ENCODE measurements at places on chromosomes 2 and 18.
A peak's percentile ranks its signal among the peaks of the same experiment; 100 is the strongest.

DNA sequence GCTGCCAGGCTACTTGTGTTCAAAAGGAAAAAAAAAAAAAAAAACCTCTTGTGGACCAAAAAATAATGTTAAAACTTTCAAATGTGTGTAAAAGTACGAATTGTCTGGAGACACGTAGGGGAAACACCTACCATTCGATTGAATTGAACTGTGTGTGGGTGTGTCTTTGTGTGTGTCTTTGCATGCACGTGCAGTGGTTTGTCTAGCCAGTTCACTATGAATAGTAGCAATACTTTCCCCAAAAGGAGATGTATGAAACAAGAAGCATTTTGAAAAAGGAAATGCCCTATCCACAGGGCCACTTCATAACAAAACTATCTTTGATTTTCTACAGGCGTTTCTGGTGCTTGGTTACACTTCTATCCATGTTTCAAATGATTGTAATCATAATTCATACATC lies 186.8 kb downstream of the RPRM start:
- no peak for DNase-seq

DNA sequence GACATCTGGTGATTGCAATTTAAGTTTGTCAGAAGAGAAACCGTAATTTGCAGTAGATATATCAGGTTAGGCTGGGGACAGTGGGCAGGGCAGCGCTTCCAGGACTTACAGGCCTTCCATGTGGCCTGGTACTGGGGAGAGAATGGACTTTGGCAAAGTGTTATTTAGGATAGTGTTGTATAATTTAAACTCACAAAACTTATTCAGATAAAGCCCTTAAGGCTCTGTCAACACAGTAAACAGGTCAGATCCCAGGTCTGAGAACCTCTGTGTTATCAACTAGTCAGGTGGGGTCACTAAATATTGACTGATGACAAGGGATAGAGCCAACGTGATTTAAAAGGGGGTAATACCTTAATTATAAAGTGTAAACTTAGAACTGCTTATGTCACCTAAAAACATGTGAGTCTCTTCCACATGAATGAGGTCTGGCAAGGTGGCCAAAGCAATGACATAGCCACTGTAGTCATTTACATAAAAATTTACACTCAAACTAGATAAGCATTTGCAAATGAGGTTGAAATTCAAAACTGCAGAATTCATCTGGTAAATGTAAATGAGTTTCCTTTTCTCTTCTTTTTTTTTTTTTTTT lies 80.2 kb upstream of the DNMT3A start:
- DNase-seq, result no peak

- no peak for DNase-seq
Observed at GRCh38 chr2:179746981-179747380, 114.4 kb downstream of the ZNF385B start.

DNA sequence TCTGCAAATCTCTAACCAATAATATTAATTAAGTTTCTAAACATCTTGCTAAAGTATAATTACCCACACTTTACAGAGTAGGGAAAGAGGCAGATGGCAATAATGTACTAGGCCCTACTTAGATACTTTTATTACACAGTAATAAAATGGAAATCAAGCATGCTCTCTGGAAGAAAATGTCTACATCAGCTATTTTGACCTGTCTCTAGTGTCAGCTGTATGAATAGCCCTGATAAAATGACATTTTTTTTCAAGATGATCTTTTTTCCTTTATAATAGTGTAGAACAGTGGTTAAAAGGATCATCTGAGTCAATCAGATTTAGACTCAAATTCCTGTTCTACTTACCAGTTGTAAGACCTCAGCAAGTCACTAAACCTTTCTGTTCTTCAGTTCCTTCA lies 397.3 kb downstream of the GRB14 start:
- no peak for DNase-seq

- no peak for DNase-seq
Observed at GRCh38 chr2:206020171-206020570, 65.8 kb downstream of the INO80D start.

DNA sequence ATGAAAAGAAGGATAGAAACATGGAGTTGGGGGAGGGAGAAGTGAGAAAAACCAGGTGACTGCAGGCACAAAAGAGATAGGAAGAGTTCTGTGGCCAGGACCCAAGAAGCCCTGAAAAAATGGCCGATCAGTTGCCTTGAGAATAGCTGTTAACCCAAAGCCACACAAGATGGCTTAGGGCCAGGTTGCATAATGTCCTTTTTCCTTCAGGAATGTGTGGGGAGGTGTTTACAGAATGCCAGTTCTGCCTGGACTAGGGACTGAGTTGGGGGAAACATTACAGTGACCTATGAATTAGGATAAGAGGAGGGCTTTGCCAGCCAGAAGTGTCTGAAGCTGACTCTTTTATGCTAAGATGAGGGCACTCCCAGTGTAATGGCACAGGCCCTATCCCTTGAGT lies 17.1 kb downstream of the FAM110C start:
- no peak for DNase-seq

- DNase-seq, result no peak
Observed at GRCh38 chr2:168434146-168434545, 21.9 kb upstream of the CERS6 start.

GRCh38 chr18:77131100-77131651 lies 1.4 kb downstream of the MBP start:
- no peak for DNase-seq

- DNase-seq, result no peak
Observed at GRCh38 chr2:160251569-160251968, 51.5 kb upstream of the ITGB6 start.

GRCh38 chr18:52747869-52748268 lies 407.9 kb downstream of the DCC start:
- peak; percentile 73 for DNase-seq

- DNase-seq, result no peak
Observed at GRCh38 chr2:59790186-59791003, 763.1 kb downstream of the BCL11A start.

GRCh38 chr2:81658227-81658626 lies 1353.7 kb upstream of the LRRTM1 start:
- no peak for DNase-seq

GRCh38 chr18:42005782-42006181 lies 50.7 kb downstream of the PIK3C3 start:
- DNase-seq, result no peak

DNA sequence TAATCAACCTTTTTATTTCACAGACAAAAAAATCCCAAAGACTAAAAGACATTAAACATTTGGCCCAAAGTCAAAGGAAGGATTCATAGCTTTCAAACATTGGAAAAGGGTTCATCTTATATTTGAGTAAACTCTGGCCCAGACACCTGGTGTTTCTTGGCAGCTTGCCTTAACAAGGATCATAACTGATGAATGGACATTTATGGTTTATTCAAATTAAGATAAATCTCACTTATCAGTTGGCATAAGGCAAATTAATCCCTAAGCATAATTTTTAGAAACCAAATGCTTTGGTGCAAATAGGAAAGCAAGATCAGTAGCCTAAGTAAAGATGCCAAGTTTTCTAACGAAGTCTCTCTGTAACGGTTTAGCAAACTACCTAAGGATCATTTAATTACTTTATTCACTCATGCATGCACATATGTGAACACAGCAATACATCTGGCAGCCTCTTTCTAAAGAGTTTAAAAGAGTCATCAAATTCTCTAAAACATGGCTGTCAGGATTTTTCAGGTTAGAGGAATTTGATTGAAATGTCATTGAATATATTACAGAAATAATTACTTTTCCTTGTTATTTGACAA lies 323.4 kb upstream of the RBMS1 start:
- DNase-seq, result no peak

DNA sequence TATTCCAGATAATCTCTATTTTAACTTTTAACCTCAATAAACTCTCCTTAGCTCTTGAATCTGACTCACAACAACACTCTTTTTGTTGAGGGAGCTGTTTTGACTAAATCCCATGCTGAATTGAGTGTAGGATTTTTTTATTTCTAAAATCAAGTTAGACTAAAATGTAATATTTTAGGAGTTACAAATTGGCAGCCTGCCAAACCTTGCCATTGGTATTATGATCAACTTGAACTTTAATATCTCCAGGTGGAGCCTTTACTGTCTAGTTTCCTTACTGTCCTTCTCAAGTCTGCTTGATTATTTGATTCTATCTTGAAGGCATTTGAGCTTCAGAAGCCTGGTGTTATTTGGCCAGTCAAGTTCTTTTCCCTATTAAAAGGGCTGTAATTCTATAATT lies 8.7 kb downstream of the PIKFYVE start:
- no peak for DNase-seq

- DNase-seq, result no peak
Observed at GRCh38 chr2:127422559-127423477, 4.6 kb downstream of the PROC start.

GRCh38 chr18:34493566-34494358 lies 216.3 kb upstream of the DTNA start:
- DNase-seq, result peak; percentile 78

DNA sequence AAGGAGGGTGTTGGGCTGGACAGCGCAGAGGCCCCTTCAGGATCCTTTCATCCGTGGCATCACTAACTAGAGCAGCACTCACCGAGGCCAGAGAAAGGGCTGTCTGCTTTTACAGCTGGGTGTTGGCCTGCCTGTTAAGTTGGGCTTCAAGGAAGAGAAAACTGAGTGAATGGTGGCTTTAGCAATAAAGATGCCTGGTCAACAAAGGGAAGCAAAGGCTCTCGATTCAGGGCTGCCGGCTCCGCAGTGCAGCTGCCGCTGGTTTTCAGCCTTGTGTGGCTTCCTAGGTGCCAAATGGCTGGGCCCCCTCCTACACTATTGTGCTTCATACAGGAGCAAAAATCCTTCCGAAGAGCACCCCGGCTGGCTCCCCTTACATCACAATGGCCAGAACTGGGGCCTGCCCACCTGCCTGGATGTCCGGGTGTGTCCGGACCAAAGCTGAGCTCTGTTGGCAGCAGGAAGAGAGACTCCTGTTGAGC lies 61.0 kb upstream of the GPR45 start:
- DNase-seq, result no peak

- no peak for DNase-seq
Observed at GRCh38 chr2:34387536-34387935, 788.4 kb upstream of the FAM98A start.

DNA sequence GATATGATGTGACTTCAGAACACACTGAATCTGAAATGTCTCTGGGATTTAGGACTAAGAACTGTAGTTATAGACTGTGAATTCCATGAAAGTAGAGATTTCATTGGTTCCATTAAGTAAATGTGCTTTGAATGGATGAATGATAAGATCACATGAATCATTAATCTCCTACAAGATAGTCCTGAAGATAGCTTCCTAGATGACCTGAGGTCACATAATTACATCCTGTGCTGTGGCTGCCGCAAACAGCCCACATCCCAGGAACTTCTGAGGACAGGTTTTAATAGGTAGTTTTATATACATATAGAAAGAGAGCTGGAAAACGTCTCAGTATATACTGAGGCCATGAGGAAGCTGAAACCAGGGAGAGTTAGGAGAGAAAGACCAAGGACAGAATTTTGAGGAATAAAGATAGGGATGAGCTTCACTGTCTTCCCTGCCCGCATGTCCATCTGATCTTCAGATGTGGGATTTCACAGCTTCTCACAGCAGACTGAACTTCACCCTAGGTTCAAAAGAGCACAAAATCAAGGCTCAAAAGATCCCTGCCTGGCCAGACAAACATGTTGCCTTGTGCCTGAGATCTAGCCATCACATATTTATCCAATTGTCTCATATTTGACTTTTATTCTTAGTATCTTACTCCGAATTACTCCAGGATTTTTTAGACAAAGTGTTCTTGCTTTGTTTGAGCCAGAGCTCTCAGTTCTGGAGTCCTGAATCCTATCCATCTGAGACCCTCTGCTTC lies 188.2 kb downstream of the IRS1 start:
- DNase-seq, result no peak

DNA sequence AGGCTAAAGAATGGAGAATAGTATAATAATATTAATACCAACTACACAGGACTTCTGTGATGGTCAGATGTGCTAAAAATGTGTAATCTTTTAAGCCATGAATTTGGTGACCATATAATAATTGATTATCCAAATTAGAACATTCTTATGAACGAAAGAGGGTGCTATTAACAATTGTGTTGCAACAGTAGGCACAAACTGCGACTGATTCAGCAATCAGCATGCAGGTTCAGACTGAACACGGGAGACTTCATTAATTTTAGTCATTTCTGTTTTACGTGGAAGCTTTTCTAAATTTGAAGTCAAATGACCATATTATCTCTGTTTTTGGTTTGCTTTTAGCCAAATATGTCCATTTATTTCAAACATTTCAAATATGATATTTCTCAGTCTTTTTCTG lies 54.6 kb upstream of the CHST9 start:
- no peak for DNase-seq

GRCh38 chr2:105156166-105156565 lies 85.4 kb upstream of the GPR45 start:
- DNase-seq, result no peak

GRCh38 chr2:11862049-11862448 lies 115.6 kb downstream of the LPIN1 start:
- DNase-seq, result no peak

DNA sequence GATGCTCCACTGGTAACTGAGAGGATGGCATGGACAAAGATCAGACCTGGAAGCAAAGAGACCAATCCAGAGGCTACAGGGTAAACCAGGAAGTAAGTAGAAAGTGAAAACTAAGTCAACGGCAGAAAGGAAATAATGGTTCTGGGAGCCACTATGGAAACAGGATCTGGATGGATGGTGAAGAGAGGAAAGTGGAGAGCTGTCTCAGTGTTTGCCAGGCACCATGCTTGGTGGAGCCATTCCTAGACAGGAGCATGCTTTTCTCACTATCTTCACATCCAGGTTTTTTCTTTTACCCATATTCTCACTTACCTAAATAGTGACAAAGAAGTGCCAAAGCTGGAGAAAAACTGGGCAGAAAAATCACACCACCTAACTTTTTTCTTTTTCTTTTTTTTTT lies 22.2 kb downstream of the ZNF521 start:
- DNase-seq, result no peak

GRCh38 chr18:74768096-74768495 lies 170.4 kb downstream of the ZNF407 start:
- no peak for DNase-seq

DNA sequence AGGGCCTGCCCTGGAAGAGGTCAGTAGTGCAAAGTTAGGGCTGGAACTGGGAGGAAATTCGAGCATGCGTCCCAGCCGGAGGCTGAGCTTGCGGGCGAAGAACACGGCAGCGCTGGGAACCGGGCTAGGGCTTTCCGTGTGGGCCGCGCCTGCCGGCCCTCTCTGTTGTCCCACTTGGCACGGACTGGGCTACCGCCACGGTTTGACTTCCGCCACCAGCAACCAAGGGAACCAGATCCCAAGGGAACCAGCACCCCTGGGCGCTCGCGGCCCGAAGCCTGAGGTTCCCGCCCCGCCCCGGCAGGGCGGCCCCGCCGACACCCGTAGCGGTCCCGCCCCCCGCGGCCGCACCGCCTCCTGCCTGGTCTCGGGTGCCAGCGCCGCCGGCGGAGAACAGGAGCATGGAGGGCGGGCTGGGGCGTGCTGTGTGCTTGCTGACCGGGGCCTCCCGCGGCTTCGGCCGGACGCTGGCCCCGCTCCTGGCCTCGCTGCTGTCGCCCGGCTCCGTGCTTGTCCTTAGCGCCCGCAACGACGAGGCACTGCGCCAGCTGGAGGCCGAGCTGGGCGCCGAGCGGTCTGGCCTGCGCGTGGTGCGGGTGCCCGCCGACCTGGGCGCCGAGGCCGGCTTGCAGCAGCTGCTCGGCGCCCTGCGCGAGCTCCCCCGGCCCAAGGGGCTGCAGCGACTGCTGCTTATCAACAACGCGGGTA lies at the start of gene SPR:
Gene SPR (plus strand): TSS at position 377 of the 708 bp plus-strand sequence. CDS start 25 bp downstream, at position 402.
- peak; percentile 80 for DNase-seq

Data from posterior cingulate gyrus (tissue), 11 donors.